HuH-7 (cell line): ENCODE measurements at places on chromosomes 11 and 22.

- no peak for DNase-seq
These were observed 145.1 kb downstream of the SWAP70 start for GRCh38 chr11:9808943-9809342.

- DNase-seq, result peak; percentile 52
These were observed 31.1 kb downstream of the TMEM45B start for GRCh38 chr11:129846508-129847335.

DNA sequence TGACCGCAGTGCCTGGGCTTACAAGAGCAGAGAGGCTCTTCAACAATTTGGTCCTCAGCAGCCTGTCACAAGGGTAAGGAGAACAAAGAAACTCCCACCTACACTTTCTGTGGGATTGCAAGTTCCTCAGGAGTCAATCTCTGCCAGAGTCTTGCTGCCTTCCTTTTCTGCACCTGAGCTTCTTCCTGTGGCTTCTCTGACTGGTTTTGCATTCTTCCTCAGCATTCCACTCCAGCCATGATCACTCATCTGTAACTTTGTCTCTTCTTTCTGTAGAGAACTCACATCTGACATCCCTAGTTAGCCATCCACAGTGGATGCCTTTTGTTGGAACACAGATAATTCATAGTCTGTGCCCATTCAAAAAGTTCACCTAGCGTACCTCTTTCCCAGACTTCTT is 14.2 kb upstream of the OR6A2 start:
- DNase-seq, result no peak

GRCh38 chr11:47516984-47517853 is 35.7 kb downstream of the CELF1 start:
- no peak for DNase-seq

GRCh38 chr11:128467610-128468041 is 119.7 kb downstream of the ETS1 start:
- no peak for DNase-seq

GRCh38 chr11:130071211-130071712 is 1.6 kb downstream of the APLP2 start:
- peak; percentile 34 for DNase-seq
